ENCODE measurements at places on chromosomes 11 and 22.

GRCh38 chr11:66226101-66226500 is 42.3 kb upstream of the RAB1B start:
- DNase-seq = no peak

GRCh38 chr11:62169448-62169847 is 20.6 kb upstream of the SCGB1D1 start:
- no peak for DNase-seq

DNA sequence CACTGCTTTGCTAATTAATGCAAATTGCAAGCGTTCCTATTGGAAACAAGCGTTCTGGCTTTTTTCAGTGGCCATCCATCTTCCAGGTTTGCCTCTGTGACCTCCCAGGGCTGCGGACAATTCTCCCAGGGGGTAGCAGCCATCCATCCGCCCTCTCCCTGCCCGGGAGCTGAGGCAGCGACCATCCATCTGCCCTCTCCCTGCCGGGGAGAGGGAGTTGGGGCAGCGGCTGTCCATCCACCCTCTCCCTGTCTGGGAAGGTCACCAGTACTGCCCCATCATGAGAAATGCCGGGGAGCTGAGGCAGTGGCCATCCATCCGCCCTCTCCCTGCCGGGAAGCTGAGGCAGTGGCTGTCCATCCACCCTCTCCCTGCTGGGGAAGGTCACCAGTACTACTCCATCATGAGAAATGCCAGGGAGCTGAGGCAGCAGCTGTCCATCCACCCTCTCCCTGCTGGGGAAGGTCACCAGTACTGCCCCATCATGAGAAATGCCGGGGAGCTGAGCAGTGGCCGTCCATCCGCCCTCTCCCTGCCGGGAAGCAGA is 394.7 kb downstream of the BRD1 start:
- no peak for DNase-seq

DNA sequence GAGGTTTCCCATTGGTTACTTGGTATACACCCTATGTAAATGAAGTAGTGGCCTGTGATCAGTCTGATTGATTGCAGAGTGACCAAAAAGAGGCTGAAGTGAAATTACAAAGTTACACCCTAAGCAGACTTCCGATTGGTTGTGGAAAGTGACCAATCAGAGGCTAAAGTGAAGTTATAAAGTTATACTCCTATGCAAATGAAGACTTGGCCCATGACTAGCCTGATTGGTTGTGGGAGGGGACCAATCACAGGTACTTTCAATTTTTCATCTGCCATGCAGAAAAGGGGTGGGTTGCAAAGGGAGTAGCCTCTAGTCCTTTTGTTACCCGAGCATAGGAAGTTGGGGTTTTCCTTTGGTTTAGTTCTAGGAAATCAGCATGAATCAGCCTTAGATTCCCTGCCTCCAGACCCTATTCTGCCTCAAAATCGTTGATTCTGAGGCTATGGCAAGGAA is 18.1 kb upstream of the CSTF3 start:
- DNase-seq = peak; percentile 23

DNA sequence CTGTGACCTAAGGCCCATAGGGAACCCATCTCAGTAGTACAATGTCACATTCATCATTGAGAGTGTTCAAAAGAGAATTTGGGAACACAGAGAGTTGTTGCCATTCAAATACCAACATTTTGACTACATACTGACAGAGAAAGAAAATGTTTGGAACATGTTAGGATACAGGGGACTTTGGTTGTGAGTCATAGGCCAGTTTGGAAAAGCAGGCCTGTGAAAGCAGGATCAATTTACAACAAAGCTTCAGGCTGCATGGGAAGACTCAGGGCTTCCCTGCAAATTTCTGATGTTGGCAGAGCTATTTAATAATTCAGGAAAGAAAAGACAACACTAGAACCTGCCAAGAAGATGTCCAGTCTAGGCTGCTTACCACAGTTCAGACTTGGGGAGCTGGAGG is 374 bp downstream of the NLRP10 start:
- DNase-seq = no peak

DNA sequence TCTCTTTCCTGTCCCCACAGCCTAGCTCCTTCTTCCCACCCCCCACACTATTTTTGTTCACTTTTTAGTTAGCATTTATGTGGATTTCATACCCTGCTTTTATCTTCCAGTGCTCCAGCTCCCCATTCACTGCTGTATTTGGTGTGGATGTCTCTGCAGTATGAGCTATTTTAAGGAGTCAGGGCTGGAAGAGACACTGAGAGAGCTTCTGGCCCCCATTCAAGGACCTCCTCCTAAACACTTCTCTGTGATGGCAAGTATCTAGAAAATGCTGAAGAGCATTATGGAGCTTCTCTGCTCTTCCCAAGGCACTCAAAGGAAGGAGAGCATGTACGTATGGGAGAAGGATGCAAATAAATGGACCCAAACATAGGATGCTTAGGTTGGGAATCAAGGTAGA is 79.5 kb downstream of the RAB30 start:
- no peak for DNase-seq

DNA sequence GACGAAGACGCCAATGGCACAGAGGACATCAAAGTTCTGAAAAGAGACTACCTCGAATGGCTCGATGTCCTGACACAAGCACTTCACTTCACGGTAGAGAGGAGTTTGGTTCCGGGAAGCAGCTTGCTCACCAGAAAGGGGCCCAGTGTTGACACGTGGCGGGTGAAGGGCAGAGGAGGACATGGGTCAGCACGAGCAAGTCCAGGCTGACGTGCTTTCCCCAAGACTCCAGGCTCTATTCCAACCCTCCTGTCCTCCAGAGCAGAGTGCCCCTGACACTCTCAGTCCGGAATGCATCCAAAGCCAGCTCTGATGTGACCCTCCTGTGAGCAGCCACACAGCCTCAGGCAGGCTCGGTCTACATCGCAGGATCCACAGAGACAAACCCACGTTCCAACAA is 77.5 kb upstream of the BID start:
- DNase-seq = no peak

- DNase-seq = no peak
These were observed 47.5 kb upstream of the TCF20 start for GRCh38 chr22:42317691-42318547.

- no peak for DNase-seq
These were observed 53.5 kb upstream of the SLC35C1 start for GRCh38 chr11:45751430-45751829.

- DNase-seq = no peak
These were observed 41.8 kb downstream of the BARX2 start for GRCh38 chr11:129417458-129417857.

DNA sequence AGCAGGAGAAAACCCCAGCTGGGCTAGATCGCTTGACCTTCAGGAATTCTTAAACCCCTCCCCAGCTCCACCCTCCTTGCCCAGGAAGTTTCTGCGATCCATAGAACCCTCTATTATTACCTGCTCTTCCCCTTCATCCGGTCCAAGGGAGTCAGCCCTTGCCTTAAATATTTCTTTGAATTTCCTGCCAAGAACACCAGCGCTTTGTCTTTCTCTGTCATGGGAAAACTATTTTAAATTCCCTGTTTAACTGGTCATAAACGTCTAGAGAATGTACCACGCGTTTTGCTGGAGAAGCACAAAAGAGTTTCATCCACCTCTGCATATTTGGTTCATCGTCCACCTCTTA is 496 bp upstream of the TRAF6 start:
- no peak for DNase-seq

DNA sequence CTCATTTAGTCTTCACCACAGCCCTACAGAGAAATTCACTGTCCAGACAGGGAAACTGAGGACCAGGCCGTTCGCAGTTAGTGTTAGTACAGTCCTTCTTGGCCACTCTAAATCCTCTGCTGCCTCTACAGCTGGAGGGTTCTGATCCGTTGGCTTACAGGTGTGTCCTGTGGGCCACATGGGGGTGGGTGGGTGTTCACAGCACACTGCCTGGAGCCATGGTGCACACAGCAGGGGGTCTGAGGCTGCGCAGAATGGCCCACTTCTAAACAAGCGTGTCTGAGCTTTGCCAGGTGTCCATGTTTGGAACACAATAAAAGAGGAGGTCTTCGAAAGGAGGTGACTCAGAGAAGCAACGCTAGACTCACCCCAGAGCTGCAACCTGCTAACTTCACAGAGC is 249.0 kb downstream of the ST3GAL4 start:
- no peak for DNase-seq

GRCh38 chr11:7527029-7527428 is 13.2 kb downstream of the PPFIBP2 start:
- DNase-seq = no peak

- no peak for DNase-seq
These were observed 97.2 kb downstream of the MYO18B start for GRCh38 chr22:25838960-25839741.

DNA sequence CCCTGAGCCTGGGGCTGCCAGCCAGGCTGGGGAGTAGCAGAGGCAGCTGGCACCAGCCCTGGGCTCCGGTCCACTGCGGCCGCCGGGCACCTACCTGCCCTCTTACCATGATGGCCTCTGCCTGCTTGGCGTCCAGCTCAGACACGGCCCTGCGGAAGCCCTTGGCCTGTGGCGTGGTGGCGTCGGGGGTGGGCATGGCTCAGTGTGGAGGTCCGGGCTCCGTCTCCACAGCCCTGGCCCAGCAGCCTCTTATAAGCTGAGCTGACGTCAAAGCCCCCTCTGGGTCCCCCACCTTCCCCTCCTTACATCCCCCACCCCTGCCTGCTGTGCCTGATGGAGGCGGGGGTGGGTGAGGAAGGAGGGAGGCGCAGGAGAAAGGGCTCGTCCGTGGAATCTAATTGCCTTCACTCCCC is at the start of gene TH:
Gene TH, minus strand, starts transcription at position 225 of the 413 bp plus-strand sequence. Its CDS starts 29 bp downstream, at position 196.
- DNase-seq = no peak

DNA sequence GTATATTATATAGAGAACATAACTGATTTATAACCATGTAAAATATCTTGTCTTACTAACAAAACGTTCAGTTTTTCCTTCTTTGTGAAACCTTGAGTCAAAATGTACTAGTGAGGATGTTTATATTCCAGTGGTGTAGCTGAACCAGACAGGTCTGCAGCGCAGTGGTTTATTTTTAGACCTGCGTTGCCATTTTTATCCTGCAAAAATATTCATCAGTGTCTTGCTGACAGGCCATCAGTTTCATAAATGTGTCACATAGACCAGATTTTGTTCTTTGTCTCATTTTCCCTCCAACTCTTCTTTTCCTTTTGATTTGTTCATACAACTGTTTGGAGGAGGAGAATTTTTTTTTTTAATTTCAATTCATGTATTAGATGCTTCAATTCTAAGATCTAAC is 43.1 kb downstream of the HSD17B12 start:
- no peak for DNase-seq

DNA sequence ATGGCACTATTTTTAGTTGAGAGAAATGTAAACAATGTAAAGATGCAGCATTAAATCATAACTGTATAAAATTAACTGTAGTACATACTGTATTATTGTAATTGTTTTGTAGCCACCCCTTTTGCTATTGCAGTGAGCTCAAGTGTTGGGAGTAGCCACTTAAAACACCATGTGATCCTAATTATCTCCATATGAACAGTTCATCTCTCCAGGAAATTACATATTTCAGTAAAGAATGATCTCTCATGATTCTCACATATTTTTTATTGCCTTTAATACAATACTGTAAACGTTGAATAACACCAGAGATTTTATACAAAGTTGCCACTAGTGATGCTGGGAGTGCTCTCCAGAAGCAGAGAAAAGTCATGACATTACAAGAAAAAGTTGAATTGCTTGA is 1768.6 kb downstream of the LRRC4C start:
- no peak for DNase-seq

DNA sequence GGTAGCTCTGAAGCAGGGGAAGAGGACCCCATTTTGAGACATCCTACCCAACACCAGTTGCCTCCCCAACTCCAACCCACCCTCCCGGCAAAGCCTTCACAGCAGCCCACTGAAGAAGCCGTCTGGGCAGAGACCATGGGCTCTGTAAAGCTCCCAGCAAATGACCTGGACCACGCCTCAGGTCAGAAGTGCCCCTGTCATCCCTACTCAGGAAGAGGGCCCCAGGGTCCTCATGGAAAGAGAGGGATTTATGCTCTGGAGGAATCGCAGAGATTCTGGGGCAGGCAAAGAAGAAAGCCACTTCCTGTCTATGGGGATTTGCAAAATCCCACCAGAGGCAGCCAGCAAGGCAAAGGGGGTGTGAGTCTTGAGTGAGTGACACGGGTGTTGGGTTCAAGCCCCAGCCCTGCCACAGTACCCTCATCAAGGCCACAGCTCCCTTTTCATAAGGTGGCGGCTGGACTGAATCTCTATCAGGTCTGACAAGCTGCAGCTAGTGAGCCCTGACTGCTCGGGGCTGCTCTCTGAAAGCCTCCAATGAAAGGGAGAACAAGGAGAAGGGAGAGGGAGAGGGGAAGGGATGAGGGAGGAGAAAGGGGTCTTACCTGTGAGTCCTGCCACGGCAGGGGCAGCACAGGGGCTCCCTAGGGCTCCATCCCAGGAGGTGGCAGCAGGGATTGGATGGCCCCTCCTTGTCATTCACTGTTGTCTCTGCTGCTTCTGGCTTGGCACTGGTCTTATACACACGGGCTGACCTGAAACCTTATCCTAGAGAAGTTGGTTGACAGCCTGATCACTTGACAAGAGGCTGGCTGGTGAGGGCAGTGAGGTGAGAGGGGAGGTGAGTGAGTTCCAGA is at the start of gene UCP3:
Gene UCP3, minus strand, starts transcription at position 713 of the 857 bp plus-strand sequence. CDS start 2,043 bp downstream, outside the sequence.
- DNase-seq = no peak

- no peak for DNase-seq
These were observed 874 bp downstream of the ZFTA start for GRCh38 chr11:63767565-63768236.

GRCh38 chr11:7442588-7443215 is 42.6 kb upstream of the OLFML1 start:
- DNase-seq = peak; percentile 48

DNA sequence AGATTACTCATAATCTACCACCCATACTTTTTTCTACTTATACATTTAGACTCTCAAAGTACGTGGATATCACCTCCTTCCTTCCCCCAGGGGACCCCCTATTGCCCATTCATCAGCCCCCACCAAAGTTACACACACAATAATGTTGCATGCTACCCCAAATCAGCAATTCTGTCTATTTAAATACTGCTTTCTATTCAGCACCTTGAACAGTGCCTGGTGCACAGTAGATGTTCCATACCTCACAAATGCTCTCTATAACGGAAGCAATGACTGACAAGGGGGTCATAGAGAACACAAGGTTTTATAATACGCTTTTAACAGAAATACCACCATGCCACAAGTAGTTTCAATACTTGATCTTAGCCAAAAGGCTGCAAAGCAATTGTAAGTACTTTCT is 370.7 kb downstream of the MIAT start:
- DNase-seq = no peak

- DNase-seq = no peak
These were observed 20.6 kb downstream of the GRAMD1B start for GRCh38 chr11:123450623-123451022.

GRCh38 chr22:43200031-43200430 is 13.1 kb upstream of the TTLL12 start:
- DNase-seq = no peak

- DNase-seq = no peak
These were observed 12.2 kb upstream of the CRYBB3 start for GRCh38 chr22:25187469-25187868.

All from H4 (cell line).